Uterus (tissue), 4 donors: ENCODE measurements at places on chromosomes 7 and 10. TPM values are rescaled to one million over a fixed set of nuclear protein-coding genes. Genes with fewer than 3 reads are reported as not detected.

The GPR85 gene
- total RNA-seq: 4.8 TPM

The CYP26C1 gene
- total RNA-seq: not detected

The INMT gene
- 6.5 TPM for total RNA-seq

The SSC4D gene
- 0.37 TPM for total RNA-seq

The CPA2 gene
- not detected for total RNA-seq

The FAM24A gene
- total RNA-seq: not detected

The ZSCAN25 gene
- total RNA-seq: 26.9 TPM

The ANKRD1 gene
- 0.64 TPM for total RNA-seq

The AOC1 gene
- total RNA-seq: 0.29 TPM

The SPDYE5 gene
- not detected for total RNA-seq

The WNT8B gene
- total RNA-seq: not detected

The TAF6 gene
- total RNA-seq: 67.6 TPM

The LRIT2 gene
- not detected for total RNA-seq

The PLPP4 gene
- 0.55 TPM for total RNA-seq

The HYAL4 gene
- not detected for total RNA-seq

The HABP2 gene
- 0.41 TPM for total RNA-seq

The TFEC gene
- 4.4 TPM for total RNA-seq

The TRIL gene
- 7.4 TPM for total RNA-seq

The RSPH10B gene
- total RNA-seq: 1.1 TPM

The ZNF425 gene
- 8.8 TPM for total RNA-seq

The PITRM1 gene
- total RNA-seq: 56.9 TPM

The SGPL1 gene
- total RNA-seq: 13.3 TPM

The CFAP70 gene
- total RNA-seq: 11.3 TPM

The TMEM176A gene
- 20.4 TPM for total RNA-seq

The SORBS1 gene
- 146 TPM for total RNA-seq

The NME8 gene
- total RNA-seq: not detected

The PYROXD2 gene
- total RNA-seq: 3.6 TPM

The ADCYAP1R1 gene
- total RNA-seq: 3.1 TPM

The CHRM2 gene
- total RNA-seq: 5.6 TPM

The SEMA3E gene
- 3.3 TPM for total RNA-seq

The ZKSCAN5 gene
- total RNA-seq: 3.1 TPM

The PRTFDC1 gene
- total RNA-seq: 31.2 TPM

The C10orf53 gene
- not detected for total RNA-seq

The SPDYE9 gene
- total RNA-seq: not detected

The PSD gene
- total RNA-seq: 114 TPM

The ASZ1 gene
- total RNA-seq: not detected

The GNAT3 gene
- not detected for total RNA-seq

The RADIL gene
- total RNA-seq: 8.3 TPM

The CNNM1 gene
- total RNA-seq: 0.88 TPM

The CFAP69 gene
- total RNA-seq: 5.9 TPM

The MRC1 gene
- total RNA-seq: 51.8 TPM

The MKX gene
- total RNA-seq: 4.4 TPM

The PIK3AP1 gene
- total RNA-seq: 10.6 TPM

The LDB3 gene
- 0.97 TPM for total RNA-seq

The UNC5B gene
- total RNA-seq: 12.0 TPM

The ALOX5 gene
- 3.5 TPM for total RNA-seq

The WAC gene
- total RNA-seq: 105 TPM

The HECW1 gene
- 0.28 TPM for total RNA-seq

The TMEM184A gene
- 2.8 TPM for total RNA-seq

The ZNF117 gene
- total RNA-seq: 12.6 TPM

The ZNF239 gene
- 1.8 TPM for total RNA-seq

The TMEM178B gene
- total RNA-seq: 3.0 TPM

The EPO gene
- total RNA-seq: not detected

The RAB11FIP2 gene
- 64.3 TPM for total RNA-seq
